Thoracic aorta (tissue), 2 donors: ENCODE measurements at places on chromosomes 5 and 9. TPM values are rescaled to one million over a fixed set of nuclear protein-coding genes. Genes with fewer than 3 reads are reported as not detected.

GRCh38 chr5:158884827-158885518, 214.7 kb downstream of the EBF1 start:
- peaks cover 63% of the 10 kb centered on the region for H3K4me1 ChIP-seq
- DNase-seq: no peak
- H3K36me3 ChIP-seq: no peaks in the 10 kb centered on the region

DNA sequence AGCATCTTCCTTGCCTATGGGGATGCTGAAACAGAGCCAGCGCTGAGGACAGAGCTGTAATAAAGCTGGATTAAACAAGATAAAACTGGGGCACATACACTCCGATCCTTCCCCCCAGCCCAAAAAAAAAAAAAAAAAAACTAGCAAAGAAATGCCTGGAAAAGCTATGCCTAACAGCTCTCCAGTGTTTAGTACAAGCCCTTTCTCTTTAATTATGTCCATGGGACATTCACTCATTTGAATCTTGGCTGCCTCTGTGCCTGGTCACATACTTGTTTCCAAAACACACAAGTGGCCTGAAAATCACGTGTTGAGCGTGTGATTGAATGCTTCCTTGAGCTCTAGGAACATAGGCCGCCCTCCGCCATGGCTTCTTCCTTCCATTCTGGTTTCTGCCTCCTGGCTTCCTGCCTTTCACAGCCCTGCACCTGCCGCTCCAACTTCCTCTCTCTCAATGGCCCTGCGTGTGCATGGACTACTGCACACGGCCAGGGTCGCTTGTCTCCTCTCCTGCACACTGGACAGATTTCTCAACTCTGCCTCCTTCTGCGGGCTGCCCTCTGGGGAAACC, 111.0 kb upstream of the RETREG1 start:
- H3K36me3 ChIP-seq: no peaks in the 10 kb centered on the region
- no peaks in the 10 kb centered on the region for H3K4me1 ChIP-seq
- H3K4me3 ChIP-seq: no peak overlapping the region

- no peaks in the 10 kb centered on the region for H3K27me3 ChIP-seq
- DNase-seq: no peak
- no peak overlapping the region for H3K4me3 ChIP-seq
- H3K27ac ChIP-seq: no peak overlapping the region
Observed at GRCh38 chr5:81906086-81906485, 65.7 kb upstream of the ATG10 start.

GRCh38 chr5:39543335-39543734, 118.6 kb upstream of the DAB2 start:
- no peak overlapping the region for H3K4me3 ChIP-seq
- H3K4me1 ChIP-seq: no peaks in the 10 kb centered on the region
- DNase-seq: no peak

GRCh38 chr9:131982671-131983239, 96.9 kb downstream of the MED27 start:
- H3K36me3 ChIP-seq: no peaks in the 10 kb centered on the region
- no peaks in the 10 kb centered on the region for H3K27me3 ChIP-seq
- no peak overlapping the region for H3K4me3 ChIP-seq
- no peak for DNase-seq
- peaks cover 4% of the 10 kb centered on the region for H3K4me1 ChIP-seq
- H3K27ac ChIP-seq: no peak overlapping the region

OR1Q1 gene
- not detected for total RNA-seq

HCN1 gene
- 0.21 TPM for total RNA-seq

DNA sequence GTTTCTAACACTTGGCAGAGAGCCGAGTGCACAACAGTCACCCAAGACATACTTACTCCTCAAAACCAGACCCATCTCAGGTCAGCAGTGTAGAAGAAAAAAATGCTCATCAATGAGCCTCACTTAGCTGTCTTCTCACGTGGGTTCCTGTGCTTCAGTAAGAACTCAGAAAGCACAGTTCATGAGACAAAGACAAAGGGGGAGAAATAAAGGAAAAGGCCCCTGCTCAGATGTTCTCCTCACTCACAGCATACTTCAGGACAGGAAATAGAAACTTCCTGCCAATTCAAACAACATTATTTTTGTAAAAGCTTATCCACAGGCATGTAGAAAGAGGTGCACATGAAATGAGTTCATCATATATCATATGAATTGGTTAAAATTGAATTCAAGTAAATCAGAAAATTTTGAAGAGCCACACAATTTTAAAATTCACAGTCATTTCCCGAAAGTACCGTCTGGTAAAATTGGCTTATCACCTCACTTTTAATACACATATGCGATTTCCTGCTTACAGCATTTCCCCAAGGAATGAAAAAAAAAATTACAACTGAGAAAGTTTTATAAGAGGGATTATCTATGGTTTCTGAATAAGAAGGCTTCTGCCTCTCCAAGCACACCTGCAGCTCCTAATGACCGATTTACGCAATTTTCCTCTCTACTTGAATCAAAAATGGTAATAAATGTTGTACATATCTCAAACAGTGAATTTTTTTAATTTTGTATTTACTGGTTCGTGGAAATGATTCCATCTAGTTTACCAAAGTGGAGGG, 328.3 kb downstream of the TMEM167A start:
- no peaks in the 10 kb centered on the region for H3K4me1 ChIP-seq
- H3K27me3 ChIP-seq: no peaks in the 10 kb centered on the region
- no peak overlapping the region for H3K4me3 ChIP-seq
- no peaks in the 10 kb centered on the region for H3K36me3 ChIP-seq
- no peak overlapping the region for H3K27ac ChIP-seq
- DNase-seq: no peak

ALDH1B1 gene
- total RNA-seq: 195 TPM
